ENCODE measurements at places on chromosomes 2 and 18.

DNA sequence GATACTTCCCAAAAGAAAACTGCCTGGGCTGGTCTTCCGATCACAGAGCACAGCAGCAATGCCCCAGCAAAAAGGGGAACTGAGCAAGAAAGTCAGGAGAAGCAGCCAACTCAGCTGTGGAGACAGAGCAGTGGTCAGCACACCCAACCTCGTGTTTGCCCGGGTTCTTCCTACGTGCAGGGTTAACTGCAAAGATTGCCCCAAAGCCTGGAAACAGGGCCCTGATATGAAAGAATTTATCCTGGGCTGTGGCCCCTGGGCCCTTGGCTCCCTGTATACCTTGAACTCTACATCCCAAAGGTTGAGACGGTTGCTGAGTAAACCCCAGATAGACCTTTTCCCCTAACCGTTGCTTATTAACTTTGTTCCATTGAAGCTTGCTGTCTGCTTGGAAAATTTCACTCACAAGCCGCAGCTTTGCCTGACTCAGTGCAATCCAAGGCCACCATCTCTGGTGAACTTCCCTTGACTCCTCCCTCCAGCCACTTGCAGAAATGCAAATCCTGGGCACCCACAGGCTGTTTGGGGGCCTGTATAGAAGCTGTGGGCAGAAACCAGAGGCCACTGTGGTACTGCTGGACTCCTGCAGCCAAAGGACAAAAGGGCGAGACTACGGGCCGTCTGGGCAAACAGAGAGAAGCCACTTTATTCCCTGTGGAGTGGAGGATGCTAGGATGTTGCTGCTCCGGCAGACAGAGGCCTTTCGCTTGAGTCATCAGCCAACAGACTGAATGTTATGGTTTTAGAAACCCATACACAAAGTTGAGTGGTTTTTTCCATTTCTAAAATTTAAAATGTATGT lies 18.2 kb downstream of the NRP2 start:
- no peak for DNase-seq

DNA sequence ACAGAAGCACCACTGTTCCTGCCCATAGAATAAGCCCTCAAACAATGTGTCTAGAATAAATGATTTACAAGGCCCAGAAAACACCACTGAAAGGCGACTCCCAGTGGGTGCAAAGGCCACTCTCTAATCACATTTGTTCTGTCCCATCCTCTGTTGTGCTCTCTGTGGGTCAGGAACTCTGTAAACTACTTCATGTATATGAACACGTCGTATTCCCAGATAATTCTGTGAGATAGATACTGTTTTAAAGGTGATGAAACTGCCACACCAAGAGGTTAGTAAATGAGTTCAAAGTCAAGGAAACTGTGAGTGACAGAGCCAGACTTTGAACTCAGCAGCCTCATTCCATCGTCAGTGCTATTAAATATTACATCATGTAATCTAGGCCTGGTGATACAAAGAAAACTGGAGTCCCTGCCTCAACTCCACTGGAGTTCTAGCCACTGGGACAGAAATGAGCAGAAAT lies 269.7 kb upstream of the DCC start:
- no peak for DNase-seq

DNA sequence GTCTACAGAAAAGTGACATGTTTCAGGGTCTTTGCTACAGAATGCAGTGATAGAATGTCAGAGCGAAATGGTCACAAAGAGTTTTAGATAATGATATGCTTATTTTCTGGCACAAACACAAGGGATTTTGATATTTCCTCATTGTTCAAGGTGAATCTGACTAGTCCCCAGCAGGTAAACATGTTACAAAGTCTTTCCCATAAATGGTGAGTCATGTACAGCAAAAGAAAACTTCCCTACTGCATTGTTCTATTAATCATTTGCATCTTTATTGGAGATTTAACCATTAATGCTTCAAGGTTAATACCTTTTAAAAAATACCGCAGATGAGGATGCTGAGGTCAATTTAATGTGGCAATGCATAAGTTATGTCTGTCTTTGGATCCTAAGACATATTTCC lies 19.1 kb upstream of the TRIB2 start:
- DNase-seq, result no peak

DNA sequence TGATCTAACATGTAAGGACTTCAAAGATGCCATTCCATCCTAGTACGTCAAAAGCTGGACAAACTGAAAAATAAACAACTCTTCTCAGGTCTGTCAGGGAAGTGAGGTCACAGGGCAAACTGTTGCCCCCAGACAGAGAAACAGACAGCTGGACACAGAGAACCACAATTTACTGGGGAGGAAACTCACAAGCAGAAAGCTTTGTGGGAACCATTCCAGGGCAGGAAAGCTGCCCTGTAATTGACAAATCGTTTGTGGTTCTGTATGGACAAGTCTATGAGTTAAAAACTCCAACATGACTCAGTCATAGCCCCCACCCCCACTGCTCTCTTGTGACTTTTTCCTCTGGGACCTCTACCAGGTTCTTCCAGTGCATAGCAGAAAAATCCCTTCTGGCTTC lies 28.4 kb downstream of the MCEE start:
- no peak for DNase-seq

DNA sequence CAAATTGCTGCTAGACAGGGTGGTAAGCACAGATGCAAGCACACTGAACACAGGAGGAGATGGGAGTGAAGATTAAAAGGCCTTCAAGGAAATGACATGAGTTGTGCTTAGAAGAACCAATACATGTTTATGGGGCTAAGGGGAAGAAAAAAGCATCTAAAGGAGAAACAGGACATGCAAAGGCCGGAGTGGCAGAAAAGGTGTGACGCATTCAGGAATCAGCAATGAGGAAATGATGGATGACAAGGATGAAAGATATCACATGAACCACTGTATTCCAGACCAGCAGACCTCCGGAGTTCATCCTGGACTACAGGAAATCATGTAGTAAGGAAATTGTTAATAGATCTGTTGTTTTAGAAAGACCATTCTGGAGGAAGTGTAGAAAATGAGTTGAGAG lies 42.8 kb downstream of the PPP4R1 start:
- no peak for DNase-seq
